ENCODE measurements at places on chromosomes 6 and 20.

- no peak for DNase-seq
These were observed 179.5 kb downstream of the CDH26 start for GRCh38 chr20:60137657-60138245.

GRCh38 chr20:12528591-12529041 is 480.2 kb upstream of the SPTLC3 start:
- no peak for DNase-seq

DNA sequence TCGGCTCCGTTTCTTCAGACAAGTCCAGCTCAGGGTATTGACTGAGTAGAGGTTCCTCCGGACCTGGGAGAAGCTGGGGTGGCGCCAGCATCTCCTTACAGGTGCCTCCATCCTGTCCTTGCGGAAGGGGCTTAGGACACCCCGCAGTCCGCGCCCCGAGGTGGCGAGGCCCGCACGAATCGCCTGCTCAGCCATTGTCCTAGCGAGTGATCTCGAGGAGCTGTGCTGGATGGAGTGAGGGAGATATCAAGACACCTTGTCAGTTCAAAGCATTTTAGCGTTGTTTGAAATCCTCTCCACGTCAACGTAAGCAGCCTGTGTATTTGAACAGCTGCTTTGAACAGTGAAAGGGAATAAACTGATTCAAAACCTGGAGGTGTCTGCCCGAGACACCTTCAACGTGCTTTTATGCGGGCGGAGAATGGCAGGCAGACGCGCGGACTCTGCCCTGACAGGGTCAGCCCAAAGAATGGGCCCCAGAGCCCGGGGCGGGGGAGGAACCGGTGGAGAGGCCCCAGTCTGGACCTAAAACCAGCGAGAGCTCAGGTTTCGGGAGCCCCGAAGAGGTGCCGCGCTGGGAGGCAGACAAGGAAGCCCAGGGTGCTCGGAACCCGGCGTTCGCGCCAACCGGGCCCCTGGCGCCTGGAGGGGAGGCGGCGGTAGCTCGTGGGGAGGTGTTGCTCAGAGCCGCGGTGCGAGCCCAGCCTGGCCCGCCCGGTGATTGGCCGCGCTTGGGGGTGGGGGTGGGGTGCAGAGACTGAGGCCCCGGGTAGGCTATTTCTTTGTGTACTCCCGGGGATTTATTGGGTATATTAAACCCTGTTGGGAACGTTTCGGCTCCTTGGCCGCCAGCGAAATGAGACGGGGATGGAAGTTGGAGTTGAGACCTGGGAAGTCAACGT is 3.1 kb upstream of the POU3F2 start:
- DNase-seq = peak; percentile 50

DNA sequence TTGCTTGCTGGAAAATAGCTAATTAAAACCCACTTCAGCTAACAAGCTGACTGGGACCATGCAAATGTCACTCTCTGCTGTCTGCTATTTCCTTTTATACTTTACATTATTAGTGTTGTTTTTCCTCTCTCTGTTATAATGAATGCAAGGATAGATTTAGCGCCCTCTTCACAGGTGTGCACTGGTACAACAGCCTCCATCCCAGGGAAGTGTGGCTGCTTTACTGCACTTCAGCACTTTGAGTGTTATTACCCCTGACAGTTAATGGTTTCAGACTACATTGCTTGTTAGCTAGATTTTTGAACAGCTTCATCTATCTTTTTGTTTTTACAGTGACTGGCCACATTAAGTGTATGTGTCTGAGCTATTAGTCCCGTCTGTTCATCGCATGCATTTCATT is 405.7 kb downstream of the RNF144B start:
- no peak for DNase-seq

DNA sequence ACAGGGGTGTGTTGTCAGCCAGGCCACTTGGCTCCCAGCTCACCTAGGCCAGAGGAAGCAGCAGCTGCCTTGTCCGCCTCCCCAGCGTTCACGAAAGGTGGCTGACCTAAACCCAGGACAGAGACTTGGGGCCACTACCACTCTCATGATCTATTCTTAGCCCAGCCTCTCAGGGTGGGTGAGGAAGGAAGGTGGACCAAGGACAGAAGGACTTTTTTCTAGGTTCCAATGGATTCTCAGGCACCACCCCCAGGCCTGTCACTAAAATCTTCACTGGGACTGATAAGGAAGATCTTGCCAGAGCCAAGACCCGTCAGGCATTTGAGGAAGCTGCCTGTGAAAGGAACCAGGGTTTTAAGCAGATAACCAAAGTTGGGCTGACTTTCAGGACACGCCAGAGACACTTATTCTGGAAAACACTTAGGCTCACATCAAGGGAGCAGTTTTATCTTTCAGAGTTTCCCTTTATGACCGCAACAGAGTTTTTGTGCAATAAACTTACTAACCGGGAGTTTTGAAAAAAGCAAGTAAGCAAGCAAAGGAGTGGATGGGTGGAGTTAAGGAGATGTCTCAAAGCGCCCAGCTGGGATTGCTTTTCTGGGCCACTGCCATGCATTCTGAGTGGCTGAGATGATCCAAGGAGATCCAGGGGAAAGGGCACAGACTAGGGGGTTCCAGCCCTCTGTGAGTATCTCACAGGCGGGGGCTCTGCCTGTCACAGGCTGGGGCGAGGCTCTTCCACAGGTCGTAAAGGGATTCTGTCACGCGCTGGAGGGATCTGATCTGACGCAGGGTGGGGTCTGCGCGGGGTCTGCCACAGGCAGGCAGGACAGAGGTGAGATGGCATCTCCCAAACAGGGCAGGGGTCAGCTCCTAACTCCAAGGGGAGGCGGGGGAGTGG is 989 bp downstream of the FITM2 start:
- DNase-seq = peak; percentile 34

GRCh38 chr20:60046011-60046413 is 87.8 kb downstream of the CDH26 start:
- DNase-seq = no peak

GRCh38 chr6:136163260-136163659 is 86.9 kb downstream of the MTFR2 start:
- no peak for DNase-seq

Measured in C1 segment of cervical spinal cord (tissue), 14 donors.